Stimulated activated naive CD4-positive, alpha-beta T cell treated with Interleukin-2 at 50 U/mL for 16 hours (primary cell): ENCODE measurements at places on chromosomes 13 and 19.
A peak's percentile ranks its signal among the peaks of the same experiment; 100 is the strongest.

DNA sequence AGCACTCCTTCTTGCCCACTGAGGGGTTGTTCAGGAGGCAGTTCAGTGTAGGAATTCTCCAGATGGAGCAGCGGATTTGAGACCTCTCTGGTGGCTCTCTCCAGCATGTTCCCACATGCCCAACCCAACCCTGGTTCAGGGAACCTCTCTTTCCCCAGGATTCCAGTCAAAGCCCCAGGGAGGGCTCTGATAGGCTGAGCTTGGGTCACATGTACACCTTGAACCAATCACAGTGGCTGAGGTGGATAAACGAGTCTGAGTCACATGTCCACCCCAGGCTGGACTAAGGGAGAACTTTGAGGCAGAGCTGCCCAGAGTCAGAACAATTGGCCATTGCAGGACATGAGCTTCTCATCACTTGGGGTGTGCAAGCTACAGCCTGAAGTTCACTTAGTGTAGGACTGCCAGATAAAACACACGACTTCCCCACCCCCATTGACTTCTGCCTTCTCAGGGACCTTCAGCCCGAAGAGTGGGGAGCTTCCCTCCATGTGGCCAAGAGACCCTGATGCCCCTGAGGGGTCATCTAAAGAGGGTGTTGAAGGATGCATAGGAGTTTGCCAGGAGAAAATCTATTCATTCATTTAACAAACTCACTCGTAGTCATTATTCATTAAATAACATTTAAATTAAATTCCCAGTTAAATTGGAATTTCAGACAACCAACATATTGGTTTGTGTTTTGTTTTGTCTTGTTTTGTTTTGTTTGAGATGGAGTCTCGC, 4.0 kb upstream of the MAST3 start:
- DNase-seq: no peak

DNA sequence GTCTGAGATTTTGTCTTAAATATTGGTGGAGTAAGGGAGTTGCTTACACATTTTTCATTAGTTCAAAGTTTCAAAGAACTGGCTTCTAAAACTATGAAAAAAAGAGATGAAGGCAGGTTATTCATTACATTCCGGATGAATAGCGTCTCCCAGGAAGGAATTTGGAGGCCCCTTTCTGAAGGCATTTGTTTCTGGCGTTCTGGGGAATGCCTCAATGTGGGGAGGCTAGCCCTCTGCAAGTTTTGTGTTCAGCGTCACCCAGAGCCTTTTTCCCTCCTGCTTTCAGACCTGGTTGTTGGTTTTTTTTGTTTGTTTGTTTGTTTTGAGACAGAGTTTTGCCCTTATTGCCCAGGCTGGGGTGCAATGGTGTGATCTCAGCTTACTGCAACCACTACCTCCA, 21.0 kb downstream of the FAM124A start:
- no peak for DNase-seq

DNA sequence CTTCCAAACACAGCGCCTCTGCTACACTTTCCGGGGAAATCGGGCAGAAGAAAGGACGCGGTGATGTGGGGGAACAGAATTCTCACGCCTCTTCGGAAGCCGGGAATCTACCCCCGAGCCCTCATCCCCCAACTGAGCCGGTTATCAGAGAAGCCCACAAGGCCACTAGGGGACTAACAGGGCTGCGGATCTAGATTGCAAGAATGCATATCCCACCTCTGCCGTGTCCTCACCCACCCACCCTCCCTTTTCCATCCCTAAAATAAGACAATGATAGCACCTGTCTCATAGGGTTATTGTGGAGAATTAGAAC, 1.1 kb downstream of the IGFLR1 start:
- no peak for DNase-seq

GRCh38 chr19:41860419-41861115, 512 bp downstream of the RPS19 start:
- peak; percentile 48 for DNase-seq

DNA sequence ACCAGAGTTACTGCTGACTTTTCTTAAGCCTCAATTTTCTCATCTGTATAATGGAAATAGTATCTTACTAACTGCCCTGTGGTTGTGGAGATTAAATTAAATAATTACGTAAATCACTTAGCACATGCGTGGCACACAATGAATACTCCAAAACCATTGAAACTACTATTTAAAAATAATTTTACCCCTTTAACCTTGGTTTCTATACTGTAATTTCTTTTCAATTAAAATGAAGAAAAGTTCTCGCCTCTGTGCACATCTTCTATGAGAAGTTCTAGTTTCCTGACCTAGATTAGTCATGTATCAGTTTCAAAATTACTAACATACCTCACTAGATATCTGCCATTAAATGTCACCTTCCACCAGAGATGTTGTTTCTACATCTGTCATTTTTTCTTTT, 5.7 kb downstream of the SLITRK1 start:
- DNase-seq: no peak
